Hematopoietic multipotent progenitor cell treated with erythropoietin and hydrocortisone succinate and interleukin-3 and kit ligand, for 17 days (in vitro differentiated cells): ENCODE measurements at places on chromosomes 1 and 21.

DNA sequence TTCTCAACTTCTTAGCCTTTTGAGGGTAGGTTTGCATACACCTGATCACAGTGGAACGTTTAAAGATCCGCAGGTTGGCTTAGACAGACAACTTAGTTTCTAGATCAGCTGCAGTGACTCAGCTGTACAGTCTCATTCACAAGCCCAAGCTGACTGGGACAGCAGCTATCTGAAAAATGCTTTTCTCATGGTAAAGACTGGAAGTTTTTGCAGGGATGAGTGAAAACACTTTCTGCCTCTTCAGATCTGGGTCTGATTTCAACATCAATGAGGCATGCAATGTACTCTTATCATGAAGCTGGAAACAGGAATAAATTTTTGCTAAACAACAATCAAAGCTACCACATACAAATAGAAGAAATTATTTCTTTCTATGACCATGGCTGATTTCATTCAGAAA lies 61.1 kb upstream of the PTBP2 start:
- no peak for DNase-seq

DNA sequence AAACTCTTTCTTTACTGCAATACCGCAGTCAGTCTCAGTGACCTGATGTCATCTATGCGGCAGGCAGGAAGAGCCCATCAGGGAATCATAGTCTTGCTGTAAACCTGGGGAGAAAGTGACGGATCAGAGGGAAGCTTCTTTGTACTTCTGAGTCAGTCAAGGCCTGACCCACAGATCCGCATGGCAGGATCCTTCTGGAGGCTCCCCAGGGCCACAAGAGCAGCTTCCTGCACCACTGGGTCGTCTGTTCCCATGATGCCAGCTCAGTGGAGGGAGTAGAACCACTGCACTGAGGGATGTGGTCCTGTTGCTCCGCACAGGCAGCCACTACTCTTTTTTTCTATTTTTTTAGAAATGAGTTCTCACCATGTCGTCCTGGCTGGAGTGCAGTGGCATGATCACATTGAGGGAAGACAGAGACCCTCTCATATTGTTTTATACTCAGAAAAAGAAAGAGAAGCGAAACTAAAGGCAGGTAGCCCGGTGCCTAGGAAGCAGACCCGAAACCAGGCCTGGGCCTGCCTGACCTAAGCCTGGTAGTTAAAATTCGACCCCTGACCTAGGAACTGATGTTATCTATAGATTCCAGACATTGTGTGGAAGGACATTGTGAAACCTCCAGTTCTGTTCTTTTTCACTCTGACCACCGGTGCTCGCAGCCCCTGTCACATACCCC lies 6.3 kb upstream of the ERVH48-1 start:
- no peak for DNase-seq

- DNase-seq: no peak
These were observed 181.6 kb downstream of the NEGR1 start for GRCh38 chr1:72100771-72101170.

GRCh38 chr1:236067854-236068454 lies 3.1 kb upstream of the NID1 start:
- DNase-seq: no peak

- DNase-seq: no peak
These were observed 120.6 kb downstream of the SLC45A1 start for GRCh38 chr1:8438489-8438888.

GRCh38 chr21:46639489-46640386 lies 4.3 kb downstream of the PRMT2 start:
- DNase-seq: peak; percentile 13

DNA sequence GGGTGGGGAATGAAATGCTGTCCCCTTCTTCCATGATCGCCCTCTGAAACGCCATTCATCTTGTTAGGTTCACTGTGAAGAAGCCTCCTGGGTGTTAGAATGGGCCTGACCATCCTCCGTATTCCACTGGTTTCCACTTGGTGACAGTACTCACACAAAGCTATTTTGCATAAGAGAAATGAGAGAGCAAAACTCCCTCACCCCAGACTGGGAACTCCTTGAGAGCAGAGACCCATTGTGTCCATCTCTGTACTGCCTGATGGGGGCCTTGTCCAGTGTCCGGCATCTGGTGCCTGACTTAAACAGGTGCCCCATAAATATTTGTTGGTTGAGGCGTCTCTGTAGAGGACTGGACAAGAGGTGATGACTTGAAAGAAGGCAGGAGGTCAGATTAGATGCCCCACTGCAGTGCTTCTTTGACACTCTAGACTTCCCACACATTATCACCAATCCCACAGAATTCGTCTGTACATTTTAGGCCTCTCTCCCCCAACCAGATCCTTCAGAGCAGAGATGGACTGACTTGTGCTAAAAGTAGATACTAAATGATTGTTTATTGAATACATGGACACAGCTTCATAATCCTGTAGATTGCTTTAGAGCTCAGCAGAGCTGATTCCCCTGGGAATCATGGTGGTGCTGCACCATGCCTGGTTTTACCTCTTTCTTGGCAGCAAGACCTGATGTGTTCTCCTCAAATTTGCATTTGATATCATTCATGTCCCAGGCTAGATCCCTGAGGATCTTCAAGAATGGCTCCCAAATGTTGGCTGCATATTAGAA lies 22.4 kb upstream of the KCNA2 start:
- DNase-seq: no peak

- DNase-seq: no peak
These were observed 69.5 kb downstream of the FGGY start for GRCh38 chr1:59366346-59366745.
